Activated CD8-positive, alpha-beta memory T cell treated with anti-CD3 and anti-CD28 coated beads for 48 hours (primary cell): ENCODE measurements at places on chromosomes 1 and 21.

GRCh38 chr1:174448531-174448883 is 743 bp downstream of the GPR52 start:
- no peak for DNase-seq

DNA sequence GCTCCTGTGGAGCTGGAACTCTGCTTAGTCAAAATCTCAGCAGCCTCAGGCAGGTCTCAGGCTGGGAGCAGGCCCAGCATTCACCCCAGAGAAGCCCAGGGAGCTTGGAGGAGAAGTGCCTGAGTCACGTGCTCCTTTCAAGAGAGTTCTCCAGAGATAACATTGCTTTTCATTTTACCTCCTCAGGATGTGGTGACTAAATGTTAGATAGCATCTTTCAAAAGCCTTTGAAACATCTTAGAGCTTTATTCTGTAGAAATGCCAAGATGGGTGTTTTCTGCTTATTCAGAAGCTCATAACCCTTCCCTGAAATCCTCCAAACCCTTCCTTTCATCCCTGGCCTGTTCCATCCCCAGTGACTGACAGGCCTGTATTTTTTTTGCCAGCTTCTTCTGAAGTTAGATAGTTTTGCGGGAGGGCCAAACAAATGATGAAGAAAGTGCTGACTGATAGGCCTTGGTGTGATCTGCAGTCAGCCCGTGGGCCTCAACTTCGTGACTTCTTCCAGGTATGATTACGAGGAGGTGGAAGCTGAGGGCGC is 58.0 kb downstream of the PGM1 start:
- no peak for DNase-seq

GRCh38 chr21:36542312-36543101 is 62.6 kb upstream of the CLDN14 start:
- no peak for DNase-seq

DNA sequence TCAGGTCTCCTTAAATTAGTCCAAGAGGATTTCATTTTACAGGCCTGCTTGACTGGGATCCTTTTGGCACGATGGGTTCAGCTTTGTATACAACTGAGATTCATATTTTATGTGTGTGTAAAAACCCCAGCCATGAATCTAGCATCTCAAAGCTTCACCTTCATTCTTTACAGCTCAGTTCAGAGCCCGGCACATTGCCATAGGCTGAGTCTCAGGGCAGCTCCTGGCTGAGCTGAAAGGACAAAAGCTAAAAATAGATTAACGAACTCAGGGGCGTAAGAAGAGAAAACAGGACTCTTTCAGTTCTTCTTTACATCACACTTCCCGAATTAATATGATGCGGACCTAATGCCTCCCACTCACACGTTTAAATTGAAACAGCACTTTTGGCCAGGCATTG is 262.8 kb upstream of the PBX1 start:
- no peak for DNase-seq

DNA sequence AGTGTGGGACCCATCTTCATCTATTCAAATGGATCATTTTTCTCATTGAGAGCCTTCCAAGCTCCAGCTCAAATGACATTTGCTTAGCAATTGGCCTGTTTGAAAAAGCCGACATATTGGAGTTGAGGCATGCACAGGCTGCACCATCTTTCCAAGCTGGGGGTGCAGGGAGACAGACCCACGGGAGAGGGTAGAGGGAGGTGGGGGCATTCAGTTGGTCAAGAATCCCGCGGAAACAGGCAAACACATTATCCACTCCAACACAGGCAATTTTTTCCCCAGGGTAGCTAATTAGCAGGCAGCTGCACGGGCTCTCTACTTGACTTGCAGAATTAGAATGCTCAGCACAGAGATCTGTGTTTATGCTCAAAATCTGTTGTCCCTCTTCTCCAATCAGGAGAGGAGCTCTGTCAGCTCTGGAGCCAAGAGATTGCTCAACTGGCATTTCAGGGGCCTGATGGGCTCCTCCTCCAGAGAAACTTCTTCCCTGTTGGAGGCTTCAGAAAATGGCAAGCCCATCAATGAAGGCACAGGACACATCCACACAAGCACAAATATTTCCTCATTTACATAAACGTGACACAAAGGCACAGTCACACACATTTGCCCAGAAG is 267.8 kb downstream of the FOXD2 start:
- no peak for DNase-seq

GRCh38 chr1:64955097-64956009 is 11.0 kb downstream of the JAK1 start:
- no peak for DNase-seq

DNA sequence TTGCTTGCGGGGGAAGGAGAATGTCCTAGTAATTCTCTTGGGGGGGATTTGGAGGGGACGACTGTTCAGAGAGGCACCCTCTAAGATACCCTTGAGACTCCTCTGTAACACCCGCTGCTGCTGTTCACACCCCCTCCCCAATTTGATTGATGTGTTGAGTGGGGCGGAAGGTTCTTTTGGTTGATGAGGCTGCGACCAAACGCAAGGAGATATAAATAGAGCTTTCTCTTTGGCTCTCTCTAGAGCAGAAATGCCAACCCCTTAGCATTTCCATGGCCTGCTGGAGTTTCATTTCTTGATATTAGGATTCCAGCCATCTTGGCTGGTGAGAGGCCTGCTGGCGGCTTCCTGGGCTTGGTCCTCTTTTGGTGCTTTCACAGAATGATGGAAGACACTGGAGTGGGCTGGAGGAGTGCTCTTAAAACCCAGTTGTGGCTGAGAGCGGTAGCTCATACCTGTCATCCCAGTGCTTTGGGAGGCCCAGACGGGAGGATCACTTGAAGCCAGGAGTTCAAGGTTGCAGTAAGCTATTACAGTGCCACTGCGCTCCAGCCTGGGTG is 2.0 kb downstream of the PIK3CD start:
- no peak for DNase-seq

GRCh38 chr21:35226328-35226727 is 177.2 kb upstream of the RUNX1 start:
- DNase-seq, result no peak

GRCh38 chr1:63914241-63914640 is 140.4 kb downstream of the ROR1 start:
- DNase-seq, result no peak

DNA sequence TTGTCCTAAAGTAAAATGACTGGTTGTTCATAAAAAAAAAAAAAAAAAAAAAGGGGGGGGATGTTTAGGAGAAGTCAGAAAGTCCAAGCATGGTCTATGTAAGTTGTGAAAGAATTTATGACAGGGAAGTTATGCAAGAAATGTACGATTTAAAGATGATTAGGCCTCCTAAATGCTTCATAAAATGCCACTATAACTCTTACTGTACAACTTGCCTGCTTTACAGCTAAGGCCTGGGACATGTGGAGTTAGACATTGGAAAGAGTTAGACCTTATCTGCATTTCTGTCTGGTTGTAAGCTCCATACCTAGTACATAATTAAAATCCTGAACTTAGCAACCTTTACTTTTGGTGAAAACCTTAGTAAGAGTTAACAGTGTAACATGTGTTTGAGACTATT is 150.0 kb downstream of the TPR start:
- DNase-seq, result no peak

GRCh38 chr1:163531345-163531744 is 209.6 kb downstream of the NUF2 start:
- no peak for DNase-seq

DNA sequence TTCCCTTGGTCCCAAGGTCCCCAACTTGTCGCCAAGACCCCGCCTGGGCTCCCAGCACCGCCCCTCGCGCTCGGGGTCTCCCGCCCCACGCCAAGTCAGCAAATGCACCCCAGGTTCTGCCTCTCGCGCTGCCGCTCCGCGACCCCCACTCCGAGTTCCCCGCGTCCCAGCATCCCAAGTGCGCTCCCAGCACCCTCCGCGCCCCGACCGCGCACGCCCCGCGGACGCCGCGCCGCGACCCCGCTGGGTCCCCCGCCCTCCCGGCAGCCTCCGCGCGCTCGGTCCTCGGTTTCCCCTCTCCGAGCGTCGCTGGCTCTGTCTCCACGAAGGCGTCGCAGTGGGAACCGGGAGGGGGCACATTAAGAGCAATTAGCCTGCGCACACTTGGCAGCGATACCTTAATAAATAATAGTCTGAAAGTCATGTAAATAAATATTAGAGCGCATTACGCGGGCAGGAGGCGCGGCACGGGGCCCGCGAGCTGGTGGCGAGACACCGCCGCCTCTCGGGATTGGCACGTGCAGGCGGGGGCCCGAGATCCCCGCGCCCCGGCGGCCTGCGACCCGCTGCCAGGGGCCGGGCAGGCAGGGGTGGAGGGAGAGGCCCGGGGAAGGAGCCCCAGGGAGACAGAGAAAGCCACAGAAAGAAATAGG is 75.9 kb downstream of the VWA5B1 start:
- DNase-seq, result no peak

GRCh38 chr1:115137191-115137590 is 47.9 kb upstream of the TSPAN2 start:
- no peak for DNase-seq

DNA sequence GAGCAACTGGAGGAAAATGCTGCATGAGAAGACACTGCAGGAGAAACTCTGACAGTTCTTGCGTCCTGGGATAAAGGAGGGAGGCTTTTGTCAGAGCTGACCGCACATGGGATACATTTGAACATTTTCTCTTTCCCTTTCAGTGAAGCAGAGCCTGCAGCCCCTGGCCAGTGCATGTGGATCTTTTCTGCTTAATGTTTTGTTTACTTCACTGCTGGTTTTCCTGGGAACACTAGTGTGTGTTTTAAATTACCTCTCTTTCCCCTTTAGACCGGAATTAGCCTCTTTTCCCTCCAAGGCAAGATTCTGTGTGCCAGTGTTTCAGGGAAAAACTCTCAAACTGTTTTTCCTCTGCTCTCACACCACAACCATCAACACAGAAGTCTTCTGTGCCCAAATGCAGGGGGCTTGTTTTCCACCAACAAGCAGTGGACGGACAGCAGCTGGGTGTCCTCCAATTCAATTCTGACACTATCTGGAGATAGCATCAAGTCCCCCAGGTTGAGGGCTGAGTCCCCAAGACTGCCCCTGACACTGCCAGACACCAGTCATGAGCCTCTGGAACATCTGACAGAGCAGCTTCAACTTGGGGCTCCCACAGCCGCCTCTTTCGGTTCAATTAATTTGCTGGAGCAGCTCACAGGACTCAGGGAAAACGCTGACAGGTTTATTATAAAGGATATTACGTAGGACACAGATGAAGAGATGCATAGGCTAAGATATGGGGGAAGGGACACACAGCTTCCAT is 136.2 kb downstream of the RHOU start:
- no peak for DNase-seq

GRCh38 chr1:159067699-159068621 is 8.6 kb downstream of the AIM2 start:
- DNase-seq, result no peak

GRCh38 chr1:156481527-156481926 is 19.0 kb downstream of the MEF2D start:
- no peak for DNase-seq
